ENCODE measurements at places on chromosomes 12 and 14. TPM values are rescaled to one million over a fixed set of nuclear protein-coding genes. Genes with fewer than 3 reads are reported as not detected.

Gene SSTR1
- total RNA-seq: 0.16 TPM

Gene TMPRSS12
- total RNA-seq: not detected

Gene TMEM30B
- total RNA-seq: 0.54 TPM

DNA sequence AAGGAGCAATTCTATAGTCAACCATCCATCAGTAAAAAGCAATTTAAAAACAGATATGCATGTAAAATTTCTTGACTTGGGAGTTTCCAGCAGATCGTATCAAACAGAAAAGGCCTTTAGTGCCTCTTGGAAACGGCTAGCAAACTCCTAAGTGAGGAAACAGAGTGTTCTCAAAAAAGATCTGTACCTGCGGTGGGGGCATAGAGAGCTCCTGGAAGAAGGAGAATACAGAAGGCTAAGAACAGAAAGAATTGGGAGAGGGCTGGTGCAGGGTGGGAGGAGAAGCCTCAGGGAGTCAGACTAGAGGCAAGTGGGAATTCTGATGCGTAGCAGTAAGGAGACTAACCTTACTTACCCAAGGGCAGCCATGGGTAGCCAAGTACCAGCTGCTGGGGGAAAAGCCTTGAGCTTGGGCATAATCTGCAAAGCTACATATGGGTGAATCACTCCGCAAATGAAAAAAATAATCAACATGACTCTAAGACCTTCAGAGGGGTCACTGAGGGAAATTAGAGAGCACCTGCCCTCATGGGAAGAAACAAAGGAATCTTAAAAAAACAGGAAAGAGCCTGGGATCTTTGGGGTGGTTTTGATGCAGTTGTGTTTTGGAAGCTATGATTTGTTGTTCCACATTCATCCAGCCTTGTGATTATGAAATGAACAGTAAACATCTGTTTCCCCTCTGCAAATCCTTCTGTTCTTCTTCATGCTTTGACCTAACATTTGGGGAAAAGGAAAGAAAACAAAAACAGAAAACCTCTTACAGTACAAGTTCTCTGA, 10.4 kb downstream of the RHOJ start:
- peak overlapping the region; percentile 51 for H3K27ac ChIP-seq
- H3K4me3 ChIP-seq: no peak overlapping the region
- no peaks in the 10 kb centered on the region for H3K4me1 ChIP-seq
- no peaks in the 10 kb centered on the region for H3K36me3 ChIP-seq

- H3K36me3 ChIP-seq: no peaks in the 10 kb centered on the region
- no peak overlapping the region for H3K4me3 ChIP-seq
- peaks cover 81% of the 10 kb centered on the region for H3K4me1 ChIP-seq
- H3K27ac ChIP-seq: peak overlapping the region; percentile 56
- H3K27me3 ChIP-seq: no peaks in the 10 kb centered on the region
Measured at GRCh38 chr14:103393070-103393469, 7.9 kb downstream of the MARK3 start.

GRCh38 chr12:40158592-40159111, 52.8 kb upstream of the SLC2A13 start:
- H3K27me3 ChIP-seq: no peaks in the 10 kb centered on the region
- no peak overlapping the region for H3K27ac ChIP-seq
- no peak overlapping the region for H3K4me3 ChIP-seq

GRCh38 chr14:102125546-102125945, 14.2 kb upstream of the WDR20 start:
- no peak overlapping the region for H3K4me3 ChIP-seq
- H3K36me3 ChIP-seq: no peaks in the 10 kb centered on the region
- DNase-seq: no peak
- no peaks in the 10 kb centered on the region for H3K4me1 ChIP-seq
- H3K27ac ChIP-seq: no peak overlapping the region
- no peaks in the 10 kb centered on the region for H3K27me3 ChIP-seq
